ENCODE measurements at places on chromosomes 2 and 18.
A peak's percentile ranks its signal among the peaks of the same experiment; 100 is the strongest.

DNA sequence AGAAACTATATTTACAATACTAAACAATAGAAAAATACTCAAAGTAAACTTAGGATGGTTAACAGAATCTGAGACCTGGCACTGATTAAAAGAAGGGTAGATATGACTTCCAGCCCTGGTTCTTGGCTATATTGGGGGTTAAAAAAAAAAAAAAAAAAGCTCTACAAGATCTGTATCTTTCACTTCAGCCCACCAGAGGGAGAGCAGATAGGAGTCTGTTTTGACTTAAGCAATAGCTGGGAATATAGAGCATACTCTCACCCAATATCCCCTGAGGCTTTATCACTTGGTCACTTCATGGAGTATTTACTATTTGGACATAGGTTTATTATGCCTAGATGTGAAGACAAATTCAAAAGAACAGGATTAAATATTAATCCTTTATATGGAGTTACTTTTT is 598.9 kb upstream of the LINC00305 start:
- DNase-seq = no peak

GRCh38 chr18:60145776-60146175 is 226.8 kb downstream of the MC4R start:
- no peak for DNase-seq

- DNase-seq = no peak
Observed at GRCh38 chr2:193502363-193503035, 1307.8 kb upstream of the TMEFF2 start.

DNA sequence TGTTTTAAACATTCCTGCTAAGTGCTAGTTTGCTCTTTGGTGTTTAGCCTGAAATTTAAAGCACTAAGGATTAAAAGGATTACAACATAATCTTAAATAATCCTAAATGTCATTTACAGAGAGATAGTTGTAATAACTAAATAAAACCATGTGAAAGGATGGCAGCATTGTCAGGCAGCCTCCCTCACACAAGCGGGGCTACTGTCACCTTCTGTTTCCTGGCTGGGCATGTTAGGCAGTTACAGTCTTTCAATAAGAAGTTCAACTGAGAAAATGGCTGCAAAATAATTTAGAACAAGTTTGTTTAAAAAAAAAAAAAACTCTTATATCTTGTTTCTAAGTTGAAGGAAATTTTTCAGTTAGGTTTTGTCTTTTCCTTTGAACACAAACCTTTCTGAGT is 124.9 kb downstream of the ARHGAP15 start:
- no peak for DNase-seq

GRCh38 chr2:235494716-235495372 is 1.0 kb downstream of the AGAP1 start:
- no peak for DNase-seq

GRCh38 chr2:73239776-73240175 is 5.7 kb downstream of the CCT7 start:
- peak; percentile 68 for DNase-seq

DNA sequence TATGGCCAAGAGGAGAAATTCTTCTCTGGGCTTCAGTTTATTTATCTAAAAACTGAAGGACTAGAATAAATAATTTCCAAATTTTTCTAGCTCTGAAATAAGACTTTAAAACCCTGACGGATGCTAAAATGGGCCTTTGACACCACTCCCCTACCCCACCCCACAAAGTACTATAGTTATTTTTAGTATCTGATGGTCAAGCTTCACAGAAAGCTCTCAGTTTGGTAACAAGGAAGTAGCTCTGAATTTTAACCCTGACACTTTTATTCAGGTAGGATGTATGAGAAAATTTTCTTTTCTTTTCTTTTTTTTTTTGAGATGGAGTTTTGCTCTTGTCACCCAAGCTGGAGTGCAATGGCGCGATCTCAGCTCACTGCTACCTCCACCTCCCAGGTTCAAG is 2.4 kb downstream of the RBKS start:
- DNase-seq = no peak

GRCh38 chr2:151952691-151953456 is 124.7 kb upstream of the ARL5A start:
- no peak for DNase-seq

DNA sequence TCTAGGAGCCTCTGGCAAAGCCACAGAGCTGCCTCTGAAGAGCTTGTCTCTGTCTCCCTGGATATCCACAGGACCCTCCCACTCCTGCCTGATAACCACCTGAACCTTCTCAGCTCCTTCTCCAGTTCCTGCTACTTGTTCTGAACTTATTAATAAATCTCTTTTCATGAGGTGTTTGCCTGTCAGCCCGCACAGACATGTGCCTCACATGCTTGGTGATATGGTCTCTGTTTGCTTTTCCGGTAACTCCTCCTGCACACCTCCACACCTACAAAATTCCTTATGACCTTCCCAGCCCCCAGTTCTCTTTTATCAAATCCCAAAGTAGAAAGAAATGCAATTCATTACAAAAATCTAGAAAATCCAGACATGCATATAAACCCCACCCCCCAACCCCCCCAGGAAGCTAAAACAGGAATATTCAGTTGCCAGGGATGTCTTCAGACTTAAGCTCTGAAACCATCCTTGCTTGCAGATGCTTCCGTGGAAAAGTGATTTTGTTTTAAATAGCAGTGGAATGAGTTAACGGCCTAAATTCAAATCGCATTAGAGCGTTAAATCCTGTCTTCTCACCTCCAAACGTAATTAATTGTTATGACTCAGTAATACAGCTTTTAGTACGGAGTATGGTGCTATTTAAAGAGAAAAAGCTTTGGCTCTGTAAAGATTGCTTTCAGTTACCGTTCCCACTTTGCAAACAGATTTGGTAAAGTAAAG is 2.1 kb upstream of the PID1 start:
- no peak for DNase-seq

DNA sequence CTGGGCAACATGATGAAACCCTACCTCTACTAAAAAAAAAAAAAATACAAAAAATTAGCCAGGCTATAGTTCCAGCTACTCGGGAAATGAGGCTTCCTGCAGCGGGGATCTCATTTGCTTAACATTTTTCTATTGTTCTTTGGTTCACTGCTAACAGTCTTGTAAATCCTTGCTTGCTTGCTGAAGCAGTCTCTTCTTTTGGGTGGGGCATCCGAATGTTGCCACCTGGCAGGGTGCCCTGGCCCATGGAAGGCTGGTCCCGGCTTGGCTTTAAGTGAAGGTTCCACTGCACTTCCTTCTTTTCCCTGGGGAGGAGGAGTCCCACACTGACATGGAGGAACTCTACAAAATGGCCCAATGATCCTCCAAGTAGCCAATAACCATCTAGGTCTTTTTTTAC is 6.0 kb upstream of the ANKRD29 start:
- no peak for DNase-seq

GRCh38 chr2:57758686-57759085 is 287.9 kb upstream of the VRK2 start:
- no peak for DNase-seq

DNA sequence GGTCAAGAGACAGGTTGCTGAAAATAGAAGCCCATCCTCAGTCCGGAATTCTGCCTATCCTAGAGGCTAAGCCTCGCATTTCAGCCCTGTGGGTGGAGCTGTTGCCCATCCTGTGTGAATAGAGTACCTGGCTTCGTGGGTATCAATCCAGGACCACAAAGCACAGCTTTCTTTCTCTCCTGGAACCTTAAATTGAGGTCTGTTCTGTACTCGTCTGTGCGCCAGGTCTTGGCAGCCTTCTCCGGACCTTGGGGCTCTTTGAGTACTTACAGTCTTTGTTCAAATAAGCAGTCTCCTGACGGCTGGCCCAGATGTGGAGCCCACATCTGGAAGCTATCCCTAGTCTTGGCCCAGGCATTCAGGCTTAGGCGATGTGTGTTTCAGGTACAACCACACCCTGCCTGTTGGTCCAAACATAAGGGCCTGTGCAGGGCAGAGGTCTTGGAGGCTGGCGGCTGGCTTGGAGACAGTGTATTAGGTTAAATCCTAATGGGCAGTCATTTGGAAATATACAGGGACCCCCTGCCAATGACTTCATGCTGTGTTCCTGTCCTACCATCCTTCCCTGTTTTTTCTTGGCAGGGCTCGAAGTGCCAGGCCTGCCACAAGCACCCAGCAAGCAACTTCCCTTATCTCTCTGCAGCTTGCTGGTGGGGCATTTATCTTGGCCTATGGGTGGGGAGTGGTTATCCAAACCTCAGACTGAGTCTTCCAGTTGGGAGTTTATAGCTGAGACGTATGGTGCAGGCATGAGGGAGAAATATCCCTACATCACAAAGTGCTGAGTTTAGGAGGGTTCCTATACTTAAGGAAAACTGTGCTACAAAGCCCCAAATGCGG is 294.1 kb downstream of the BCL2 start:
- no peak for DNase-seq

DNA sequence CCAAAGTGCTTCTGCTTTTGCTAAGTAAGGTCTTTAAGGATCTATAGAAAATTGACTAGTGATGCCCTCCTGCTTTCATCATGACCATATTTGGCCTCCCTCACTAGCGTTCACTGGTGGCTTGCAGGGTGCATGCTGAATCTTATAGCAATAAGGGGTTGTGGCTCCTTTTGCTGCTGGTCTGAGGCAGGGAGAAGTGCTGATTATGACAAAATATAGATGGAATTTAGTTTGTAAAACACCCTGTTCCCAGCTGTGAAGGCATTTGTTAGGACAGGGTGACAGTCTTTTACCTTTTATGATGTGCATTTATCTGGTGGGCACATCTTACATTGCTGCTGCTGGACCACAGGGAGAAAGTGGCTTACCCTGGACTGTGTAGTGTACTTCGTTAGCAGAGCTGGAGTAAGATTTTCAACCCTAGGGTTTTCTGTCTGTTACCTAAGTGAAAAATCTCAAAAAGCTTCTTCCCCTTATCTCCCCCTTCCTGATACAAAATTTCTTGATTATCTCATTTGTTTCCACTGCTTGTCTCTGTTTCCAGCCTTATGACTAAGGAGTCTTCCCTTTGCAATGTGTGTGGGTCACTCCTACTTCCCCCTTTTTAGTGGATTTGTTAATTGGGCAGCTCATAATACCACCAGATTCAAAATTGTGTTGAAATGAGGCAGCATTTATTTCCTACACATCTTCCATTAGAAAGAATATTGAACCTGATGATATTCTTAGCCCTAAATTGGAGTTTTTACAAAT is 21.2 kb upstream of the RPL37A start:
- no peak for DNase-seq

- peak; percentile 13 for DNase-seq
Observed at GRCh38 chr2:132849118-132849517, 179.1 kb upstream of the LYPD1 start.

DNA sequence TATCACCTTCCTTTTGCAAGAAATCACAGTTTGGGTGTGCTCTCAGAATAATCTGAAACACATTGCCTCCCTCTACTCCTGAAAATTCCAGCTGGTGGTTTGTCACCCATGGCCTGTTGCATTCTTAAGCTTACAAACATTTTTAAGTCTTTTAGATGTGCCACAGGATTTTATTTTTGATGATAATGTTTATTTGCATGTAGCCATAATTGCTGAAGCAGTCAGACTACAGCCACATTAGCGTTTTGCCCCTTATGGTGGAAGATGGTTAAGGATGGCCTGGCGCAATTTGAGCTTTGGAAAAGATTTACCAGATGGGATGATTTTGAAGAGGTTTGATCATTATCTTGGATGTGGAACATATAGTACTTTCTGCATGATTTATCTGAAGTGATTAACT is 439.5 kb downstream of the MEIS1 start:
- DNase-seq = no peak

GRCh38 chr2:125596612-125597011 is 1059.3 kb upstream of the GYPC start:
- no peak for DNase-seq

DNA sequence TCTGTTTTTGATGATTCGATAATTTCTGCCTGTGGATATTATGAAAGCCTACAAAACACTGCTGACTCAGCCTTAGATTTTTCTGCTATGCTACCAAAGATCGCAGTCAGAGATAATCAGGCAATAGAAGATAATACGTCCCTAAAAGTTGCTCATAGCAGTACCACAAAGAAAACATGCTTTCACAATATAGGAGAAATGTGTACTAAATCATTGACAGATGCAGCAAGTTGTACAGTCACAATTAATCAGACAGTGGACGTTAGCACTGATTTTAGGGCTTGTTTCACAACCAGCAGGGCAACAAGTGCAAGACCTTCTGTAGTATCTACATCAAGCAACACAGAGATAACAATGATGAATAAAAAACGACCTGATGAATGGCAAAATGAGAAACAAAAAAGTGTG is 19.5 kb downstream of the RBM44 start:
- DNase-seq = peak; percentile 88

- DNase-seq = no peak
Observed at GRCh38 chr2:227020416-227020815, 143.6 kb downstream of the COL4A4 start.

GRCh38 chr2:58341047-58341446 is 99.9 kb upstream of the FANCL start:
- no peak for DNase-seq

- no peak for DNase-seq
Observed at GRCh38 chr2:121408641-121409040, 122.0 kb upstream of the RNU4ATAC start.

- DNase-seq = no peak
Observed at GRCh38 chr2:219353129-219353528, 20.6 kb upstream of the RESP18 start.

- no peak for DNase-seq
Observed at GRCh38 chr2:62319070-62319469, 123.2 kb downstream of the B3GNT2 start.

- DNase-seq = no peak
Observed at GRCh38 chr2:2507417-2507997, 176.4 kb upstream of the MYT1L start.

DNA sequence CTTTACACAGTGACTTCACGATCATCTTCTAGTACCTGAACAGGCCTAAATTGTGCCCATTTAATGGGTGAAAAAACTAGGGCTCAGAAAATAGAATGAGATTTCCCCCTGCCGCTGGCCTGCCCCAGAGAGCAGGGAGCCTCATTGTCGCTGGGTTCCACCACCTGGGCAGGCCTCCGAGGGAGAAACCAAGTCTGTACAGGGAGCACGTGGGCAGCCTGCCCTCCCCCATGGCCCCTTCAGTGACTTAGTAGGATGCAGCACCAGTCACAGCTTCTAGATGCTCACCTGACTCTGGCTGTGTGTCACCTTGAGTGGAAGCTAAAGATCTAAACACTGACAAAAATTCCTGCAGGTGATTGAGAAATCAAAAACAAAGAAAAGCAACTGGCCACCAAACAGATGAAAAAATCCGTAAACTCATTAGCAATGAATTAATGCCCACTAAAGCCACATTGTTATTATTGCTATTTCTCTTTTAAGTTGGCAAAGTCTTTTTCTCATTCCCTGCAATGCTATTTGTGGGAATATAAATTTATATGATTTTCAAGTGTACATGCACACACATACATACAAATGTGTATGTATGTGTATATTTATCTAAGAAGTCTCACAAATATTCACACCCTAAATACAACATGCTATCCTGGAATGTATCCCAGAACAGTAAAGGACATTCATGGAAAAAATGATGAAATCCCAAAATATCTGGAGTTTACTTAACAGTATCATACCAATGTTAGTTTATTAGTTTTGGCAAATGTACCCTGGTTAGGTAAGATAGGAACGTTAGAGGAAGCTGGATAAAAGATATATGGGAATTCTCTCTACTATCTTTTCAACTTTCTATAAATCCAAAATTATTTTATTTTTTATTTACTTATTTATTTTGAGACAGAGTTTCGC is 18.7 kb upstream of the ASPRV1 start:
- no peak for DNase-seq

GRCh38 chr18:46278481-46279465 is 174.6 kb downstream of the HAUS1 start:
- peak; percentile 20 for DNase-seq

Measured in HS-5 (cell line).